C1 segment of cervical spinal cord (tissue), 14 donors: ENCODE measurements at places on chromosomes 11 and 22.

DNA sequence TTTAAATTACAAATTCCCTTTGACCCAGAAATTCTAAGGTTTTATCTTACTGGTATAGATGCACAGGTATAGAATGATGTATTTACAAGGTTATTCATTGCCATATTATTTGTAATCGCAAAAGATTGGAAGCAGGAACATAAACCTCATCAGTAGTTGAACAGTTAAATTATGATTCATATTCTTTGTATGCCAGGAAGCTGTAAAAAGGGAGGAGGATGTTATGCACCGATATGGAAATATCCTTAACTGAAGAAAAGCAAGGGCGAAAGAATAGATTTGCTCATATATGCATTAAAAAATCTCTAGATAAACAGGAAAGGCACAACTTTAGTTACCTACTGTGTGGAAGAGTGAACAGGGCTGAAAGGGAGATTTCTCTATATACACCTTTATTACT, 36.7 kb downstream of the PPFIA1 start:
- DNase-seq, result no peak

DNA sequence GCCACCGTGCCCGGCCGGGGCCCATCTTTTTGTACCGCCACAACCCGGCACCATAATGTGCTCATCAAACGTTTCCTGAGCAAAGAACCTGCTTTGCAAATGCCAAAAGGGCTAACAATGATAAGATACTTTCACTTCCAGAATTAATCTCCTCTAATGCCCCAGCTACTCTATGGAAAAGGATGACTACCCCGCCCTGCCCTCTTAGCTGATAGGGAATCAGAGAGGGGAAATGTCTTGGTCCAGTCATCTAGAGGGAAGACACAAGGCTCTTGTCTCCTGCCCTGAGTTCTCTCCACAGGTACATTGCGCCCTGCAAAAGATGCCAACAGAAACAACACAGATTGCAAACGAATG, 586 bp downstream of the TTLL1 start:
- DNase-seq, result no peak

DNA sequence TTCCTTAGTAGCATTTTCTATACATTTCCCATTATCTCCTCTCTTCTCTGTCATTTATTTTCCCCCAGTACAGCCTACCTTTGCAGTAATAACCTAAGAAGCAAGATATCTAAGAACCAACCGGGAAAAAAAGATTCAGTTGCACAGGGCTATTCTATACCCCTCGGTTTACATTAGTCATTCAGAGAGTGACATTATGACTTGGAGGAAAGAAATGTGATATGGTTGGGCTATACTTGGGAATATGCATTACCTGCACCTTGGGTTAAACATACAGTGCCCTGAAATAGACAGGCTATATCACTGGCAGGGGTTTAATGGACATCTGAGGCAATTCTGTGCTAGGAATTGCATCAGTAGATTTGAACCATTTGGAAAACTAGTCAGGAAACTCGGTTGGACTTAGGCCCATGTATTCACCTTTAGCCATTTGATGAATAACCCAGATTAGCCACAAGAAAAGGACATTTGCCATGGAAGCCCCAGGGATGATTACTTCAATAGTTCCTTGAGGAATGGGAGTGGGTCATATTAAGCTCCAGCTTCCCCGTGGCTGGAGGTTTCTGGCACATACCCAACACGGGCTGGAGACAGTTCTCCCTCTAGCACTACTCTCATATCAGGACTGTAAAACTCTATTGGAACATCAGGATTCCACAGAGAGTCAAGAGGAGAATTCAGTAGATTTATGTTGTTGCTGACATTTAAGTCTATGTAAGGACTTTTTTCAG, 973.2 kb downstream of the NTM start:
- DNase-seq, result no peak

- no peak for DNase-seq
Measured at GRCh38 chr11:67543585-67543984, 20.3 kb upstream of the CABP2 start.

- DNase-seq, result peak; percentile 48
Measured at GRCh38 chr22:41920271-41920976, 5.5 kb upstream of the SHISA8 start.

- DNase-seq, result no peak
Measured at GRCh38 chr11:67195971-67196456, 70.3 kb upstream of the GRK2 start.

- no peak for DNase-seq
Measured at GRCh38 chr11:131288521-131289091, 81.8 kb upstream of the NTM start.

DNA sequence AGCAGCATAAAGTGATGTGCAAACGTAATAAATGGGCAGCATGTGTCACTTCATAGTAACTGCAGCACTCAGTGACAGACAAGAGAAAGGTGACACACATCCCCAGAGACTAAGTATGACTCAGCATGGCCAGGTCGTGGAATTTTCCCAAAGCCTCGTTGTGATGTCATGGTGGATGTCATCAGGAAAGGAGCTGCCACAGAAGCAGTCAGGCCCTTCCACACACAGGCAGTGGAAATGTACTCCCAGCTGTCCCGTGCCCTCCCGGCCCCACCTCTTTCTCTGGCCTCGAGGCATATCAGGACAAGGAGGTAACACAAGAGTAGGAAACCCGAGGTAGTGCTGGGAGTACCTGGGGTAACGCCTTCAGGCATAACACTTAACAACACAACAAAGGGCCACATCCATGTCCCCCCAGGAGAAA, 8.1 kb downstream of the PC start:
- DNase-seq, result no peak
